HuH-7 (cell line): ENCODE measurements at places on chromosomes 3 and 15.

DNA sequence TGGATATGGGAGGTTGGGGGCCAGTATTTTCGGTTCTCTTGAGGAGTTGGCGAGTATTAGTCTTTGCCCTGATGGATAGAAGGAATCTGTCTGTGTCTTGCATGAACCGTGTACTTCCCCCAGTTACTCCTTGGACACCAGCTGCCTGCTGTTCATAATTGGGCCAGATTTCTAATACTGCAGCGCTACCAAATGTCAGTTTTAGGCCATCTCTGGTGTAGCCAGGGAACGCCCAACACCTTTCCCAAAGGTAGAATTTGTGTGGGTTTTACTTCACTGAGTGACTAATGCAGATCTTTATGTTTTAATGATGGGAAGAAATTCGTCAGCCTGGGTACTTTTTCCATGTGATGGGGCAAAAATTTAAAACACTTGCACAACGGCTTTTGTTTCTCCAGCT is 18.4 kb downstream of the FLNB start:
- DNase-seq: no peak

DNA sequence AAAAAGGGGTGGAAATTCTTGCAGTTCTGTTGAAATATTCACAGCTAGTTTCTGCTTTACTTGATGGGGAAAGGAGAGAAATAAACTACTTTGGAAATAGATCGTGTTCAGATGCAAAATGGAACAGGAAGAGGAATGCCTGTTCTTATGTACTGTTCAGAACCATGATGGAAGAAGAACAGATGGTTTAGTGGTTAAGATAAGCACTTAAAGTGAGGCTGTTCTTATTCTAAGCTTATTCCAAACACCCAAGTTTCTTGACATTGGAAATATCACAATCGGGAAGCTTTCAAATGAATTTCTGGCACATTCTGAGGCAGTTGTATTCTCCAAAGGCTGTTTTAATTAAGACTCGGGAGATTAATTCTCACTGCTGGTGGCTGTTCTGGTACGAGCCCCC is 228.5 kb downstream of the LSAMP start:
- DNase-seq: no peak

DNA sequence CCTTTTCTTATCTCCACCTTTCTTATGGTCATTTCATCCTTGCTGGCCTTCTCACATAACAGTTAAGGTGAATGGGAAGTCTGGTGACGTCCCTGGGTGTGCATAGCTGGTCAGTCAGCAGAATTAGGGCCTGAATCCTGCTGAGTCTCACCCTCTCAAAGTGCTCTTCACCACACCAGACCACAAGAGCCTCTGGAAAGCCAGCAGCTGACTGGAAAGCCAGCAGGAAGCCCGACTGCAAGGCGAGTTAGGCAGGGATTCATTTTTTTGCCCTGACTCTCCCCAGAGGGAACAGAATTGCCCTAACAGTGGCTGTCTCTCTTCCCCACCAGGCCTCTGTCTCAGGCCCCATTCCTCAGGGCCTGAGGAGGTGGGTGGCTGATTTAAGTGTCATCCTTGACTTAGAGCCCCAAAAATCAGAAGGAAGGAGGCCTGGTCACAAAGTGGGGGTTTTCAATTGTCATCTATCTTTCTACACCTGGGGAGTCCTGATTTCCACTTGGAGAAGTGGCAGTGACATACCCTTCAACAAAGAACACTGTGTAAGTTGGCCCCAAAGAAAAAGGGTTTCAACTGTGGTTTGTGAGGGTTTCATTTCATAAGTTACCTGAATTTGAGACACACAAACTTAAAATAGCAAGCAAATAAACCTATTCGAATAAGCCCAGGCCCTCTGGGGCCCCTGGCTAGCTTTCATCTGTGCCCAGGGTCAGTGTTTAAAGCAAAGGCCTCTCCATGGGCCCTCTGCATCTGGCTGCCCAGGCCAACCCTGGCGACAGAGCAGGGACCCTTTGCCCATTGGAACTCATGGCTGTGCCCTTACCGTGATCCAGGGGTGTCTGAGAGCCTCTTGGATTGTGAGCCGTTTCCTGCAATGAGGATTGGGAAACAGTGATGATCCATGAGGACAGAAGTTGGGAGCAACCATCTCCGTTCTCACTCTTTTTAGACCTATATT is 90.5 kb upstream of the HERC1 start:
- no peak for DNase-seq

GRCh38 chr15:96766366-96766765 is 435.9 kb downstream of the NR2F2 start:
- DNase-seq: no peak

DNA sequence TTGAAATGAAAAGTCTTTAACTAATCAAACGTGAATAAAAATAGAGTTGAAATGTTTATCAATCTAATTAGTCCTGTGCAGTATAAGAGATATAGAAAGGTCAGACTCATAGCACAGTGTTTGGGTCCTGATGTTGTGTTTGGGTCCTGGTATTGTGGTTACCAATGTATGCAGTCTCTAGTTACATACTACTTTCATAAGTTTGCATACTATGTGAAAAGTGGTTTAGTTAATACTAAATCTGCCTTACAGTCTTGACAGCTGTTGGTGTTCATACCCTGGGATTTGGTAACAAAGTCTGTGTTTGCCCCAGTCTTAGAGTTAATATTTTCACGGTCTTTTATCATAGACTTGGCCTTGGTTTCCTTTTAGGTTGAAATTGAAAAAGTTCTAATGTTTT is 41.7 kb downstream of the KIF15 start:
- no peak for DNase-seq

- DNase-seq: no peak
Observed at GRCh38 chr3:36876181-36876936, 68.5 kb downstream of the TRANK1 start.

GRCh38 chr3:184275961-184276910 is at the start of gene ECE2:
Gene ECE2 (plus strand): TSS chr3:184276022. CDS start chr3:184276154, 132 bp downstream.
- DNase-seq: no peak

DNA sequence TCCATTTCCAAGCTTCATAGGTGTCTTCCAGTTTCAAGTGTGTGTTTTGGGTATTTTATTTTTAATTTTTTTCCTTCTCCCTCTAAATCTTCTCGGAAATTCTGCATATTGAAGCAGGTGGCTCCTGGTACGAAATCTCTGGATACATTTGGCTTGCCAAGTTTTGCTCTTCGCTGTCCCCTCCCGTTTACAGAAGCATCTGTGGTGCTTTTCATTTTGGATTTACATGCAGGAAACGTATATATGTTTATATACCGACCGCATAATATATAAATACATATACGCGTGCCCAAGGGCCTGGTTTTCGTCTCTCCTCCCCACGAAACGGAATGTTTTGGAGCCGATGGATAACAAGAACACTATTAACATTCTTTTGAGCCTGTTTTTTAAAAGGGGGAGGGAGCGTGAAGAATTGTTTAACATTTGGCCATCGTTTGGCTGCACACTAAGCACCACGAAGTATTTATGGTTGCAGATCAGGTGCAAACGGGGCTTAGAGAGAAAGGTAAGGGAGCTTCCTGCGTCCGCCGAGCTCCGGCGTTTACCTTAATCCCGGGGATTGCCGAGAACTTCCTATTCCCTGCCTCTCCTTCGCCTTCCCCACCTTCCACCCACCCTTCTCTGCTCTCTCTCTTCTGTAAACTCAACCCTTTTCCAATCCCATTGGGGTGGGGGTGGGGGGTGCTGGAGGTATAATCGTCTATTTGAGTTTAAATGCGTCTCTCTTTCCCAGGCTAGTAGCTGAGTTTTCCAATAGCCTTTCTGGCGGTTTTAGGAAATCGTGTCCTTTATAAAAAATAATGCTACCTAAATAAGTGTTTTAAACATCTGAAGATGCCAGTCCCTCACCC is 1.1 kb upstream of the NLGN1 start:
- no peak for DNase-seq

GRCh38 chr3:11736136-11736833 is 92.6 kb upstream of the VGLL4 start:
- no peak for DNase-seq

DNA sequence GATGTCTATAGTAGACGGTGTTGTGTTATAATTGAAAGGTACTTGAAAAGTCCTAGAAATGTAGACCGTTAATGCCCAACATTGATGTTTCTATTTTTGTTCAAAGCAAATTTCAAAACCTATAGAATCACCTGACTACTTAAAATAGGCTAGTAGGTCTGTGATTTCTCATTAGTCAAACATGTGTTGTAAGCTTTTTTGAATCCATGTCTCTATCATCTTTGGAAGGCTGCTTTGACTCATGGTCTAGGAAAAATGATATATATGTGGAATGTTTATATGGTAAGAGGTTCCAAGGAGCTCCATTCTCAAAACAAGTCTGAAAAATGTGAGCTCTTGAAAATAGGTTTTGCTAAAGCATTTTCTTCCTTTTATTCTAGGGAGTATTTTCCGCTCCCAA is 375.3 kb downstream of the LPP start:
- no peak for DNase-seq

GRCh38 chr3:125163739-125164601 is 48.6 kb downstream of the SLC12A8 start:
- peak; percentile 78 for DNase-seq

- no peak for DNase-seq
Observed at GRCh38 chr3:82796765-82797164, 1035.3 kb upstream of the GBE1 start.

DNA sequence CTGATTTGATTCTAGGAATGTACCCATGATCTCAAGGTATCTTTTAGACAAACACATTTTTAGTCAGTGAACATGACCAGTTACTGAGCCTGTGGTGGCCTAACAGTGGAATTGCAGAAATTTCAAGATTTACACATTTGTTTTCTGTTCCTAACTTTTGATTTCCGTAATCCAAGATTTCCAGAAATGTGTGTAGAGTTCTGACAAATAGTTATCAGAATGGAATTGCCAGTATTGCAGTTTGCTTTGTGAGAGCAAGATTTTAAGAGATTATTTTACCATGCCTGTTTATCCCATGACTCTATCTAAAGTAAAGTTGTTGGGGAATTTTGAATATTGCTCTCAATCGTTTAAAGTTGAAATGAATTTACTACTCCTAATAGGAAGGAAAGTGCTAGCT is 11.7 kb upstream of the UTS2B start:
- no peak for DNase-seq

- no peak for DNase-seq
Observed at GRCh38 chr3:188468196-188468595, 314.2 kb downstream of the LPP start.

- DNase-seq: no peak
Observed at GRCh38 chr15:95277266-95277665, 1045.9 kb downstream of the MCTP2 start.

DNA sequence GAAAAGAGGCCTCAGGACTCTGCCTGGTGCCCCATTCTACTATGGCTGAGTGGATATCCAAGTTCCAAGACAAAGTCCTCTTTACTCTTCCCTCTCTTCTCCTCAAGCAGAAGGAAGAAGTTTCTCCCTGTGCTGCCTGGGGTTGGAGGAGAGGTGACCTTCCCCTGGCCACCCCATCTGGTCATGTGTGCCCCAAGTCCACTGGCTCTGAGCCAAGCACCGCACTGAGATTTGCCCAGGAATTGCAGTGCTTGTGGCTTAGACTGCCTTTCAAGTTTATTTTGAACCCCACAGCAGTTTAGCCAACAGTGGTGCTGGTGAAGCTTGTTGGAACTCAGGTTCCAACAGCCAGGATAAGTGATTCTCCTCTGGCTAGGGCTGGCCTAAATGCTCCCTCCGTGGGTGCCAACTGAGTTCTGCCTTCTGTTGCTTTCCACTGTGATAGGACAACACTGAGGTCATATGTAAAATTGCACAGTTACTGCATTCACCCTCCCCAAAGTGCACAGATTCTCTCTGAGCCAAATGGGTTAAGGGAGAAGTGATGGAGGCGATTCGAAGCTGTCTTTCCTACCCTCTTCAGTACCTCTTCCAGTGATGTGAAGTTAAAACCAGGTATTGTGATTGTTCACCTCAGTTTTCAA is 69.9 kb downstream of the TMCO5A start:
- no peak for DNase-seq

GRCh38 chr3:183378008-183378407 is 50.4 kb downstream of the MCF2L2 start:
- DNase-seq: no peak
